ENCODE measurements at places on chromosomes 16 and 17.

DNA sequence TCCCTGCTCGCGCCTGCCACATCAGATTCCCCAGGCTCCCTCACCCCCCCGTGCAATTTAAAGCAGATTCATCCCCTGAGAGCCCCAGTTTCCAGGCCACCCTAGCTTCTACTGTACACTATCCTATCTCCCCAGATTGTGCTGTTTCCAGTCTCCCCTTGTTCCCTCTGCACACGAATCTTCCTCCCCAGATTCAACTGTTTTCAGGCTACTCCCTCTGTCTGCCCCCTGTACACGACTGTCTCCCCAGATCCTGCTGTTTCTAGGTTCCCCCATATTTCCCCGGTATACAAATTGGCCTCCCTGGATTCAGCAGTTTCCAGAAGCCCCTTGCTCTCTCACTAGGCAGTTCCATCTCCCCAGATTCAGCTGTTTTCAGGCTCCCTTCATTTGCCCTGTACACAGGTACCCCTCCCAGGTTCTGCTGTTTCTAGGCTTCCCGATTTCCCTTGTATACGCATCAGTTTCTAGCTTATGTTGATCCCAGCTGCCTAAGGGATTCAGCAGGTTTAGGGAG lies 22.9 kb downstream of the COPZ2 start:
- DNase-seq, result peak; percentile 41

GRCh38 chr17:17236295-17237025 lies 508 bp downstream of the FLCN start:
- DNase-seq, result peak; percentile 64

DNA sequence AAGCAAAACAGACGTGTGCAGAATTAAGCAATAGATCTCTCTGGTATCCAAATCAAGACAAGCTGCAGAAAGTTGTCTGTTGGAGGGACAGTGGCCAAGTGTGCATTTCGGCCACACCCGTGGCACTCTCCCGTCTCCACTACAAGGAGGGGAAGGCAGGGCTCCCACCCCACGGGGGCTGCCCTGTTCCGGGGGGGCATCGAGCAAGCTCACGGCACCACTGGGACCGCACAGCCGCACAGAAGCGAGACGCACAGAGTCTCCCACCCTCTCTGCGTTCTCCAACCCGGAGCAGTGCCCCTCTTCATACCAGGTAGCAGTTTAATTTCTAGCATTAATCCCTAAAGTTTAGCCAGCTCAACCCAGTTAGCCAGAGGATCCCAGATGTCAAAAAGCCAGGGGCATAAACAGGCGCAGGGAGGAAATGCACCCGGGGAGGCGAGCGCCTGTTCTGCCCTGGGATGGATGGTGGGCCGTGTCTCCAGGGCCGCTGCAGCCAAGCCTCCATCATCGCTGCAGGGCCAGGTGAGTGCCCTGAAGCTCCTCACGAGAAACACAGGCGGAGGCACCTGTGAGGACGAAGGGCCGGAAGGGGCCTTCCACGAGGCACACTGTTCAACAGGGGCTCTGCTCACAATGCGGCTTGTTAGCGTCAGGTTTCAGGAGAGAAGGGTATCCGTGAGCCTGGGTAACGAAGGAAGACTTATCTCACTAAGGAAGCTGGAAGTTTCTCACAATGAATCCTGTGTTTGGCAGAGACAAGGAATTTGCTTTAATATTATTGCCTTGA lies 42.1 kb upstream of the METRNL start:
- DNase-seq, result no peak

DNA sequence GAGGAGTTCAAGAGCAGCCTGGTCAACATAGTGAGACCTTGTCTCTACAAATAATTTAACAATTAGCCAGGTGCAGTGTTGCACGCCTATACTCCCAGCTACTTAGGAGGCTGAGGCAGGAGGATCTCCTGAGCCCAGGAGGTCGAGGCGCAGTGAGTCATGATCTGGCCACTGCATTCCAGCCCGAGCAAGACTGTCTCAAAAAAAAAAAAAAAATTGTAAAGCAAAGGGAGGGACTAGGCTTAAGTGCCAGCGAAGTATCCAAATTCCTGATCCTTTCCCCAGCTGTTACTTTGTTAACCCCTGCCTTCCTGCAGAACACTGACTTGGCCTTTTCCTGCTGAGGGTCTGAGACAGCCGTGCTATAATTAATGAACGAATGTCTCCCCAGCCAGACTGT lies 2.7 kb downstream of the GDPD3 start:
- no peak for DNase-seq

GRCh38 chr16:68762996-68763756 lies 26.1 kb downstream of the CDH1 start:
- no peak for DNase-seq

GRCh38 chr17:14580499-14580898 lies 279.6 kb downstream of the HS3ST3B1 start:
- no peak for DNase-seq

- no peak for DNase-seq
These were observed 57.7 kb upstream of the RBFOX3 start for GRCh38 chr17:79668344-79669250.

DNA sequence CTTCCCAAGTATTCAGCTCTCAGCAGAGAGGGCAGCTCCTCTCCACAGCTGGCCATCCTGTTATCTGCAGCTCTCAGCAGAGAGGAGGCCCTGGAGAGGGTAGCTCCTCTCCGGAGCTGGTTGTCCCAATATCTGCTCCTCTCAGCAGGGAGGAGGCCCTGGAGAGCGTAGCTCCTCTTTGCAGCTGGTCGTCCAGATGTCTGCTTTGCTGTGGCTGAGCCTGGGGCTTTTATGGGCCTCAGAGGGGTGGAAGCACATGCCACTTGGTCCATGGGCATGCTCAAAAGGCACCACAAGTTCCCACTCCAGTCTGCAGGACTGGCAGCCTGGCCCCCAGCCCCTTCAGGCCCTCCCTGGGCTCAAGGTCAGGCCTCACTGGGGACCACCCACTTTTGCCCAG lies 314.3 kb downstream of the KCNJ2 start:
- DNase-seq, result no peak

DNA sequence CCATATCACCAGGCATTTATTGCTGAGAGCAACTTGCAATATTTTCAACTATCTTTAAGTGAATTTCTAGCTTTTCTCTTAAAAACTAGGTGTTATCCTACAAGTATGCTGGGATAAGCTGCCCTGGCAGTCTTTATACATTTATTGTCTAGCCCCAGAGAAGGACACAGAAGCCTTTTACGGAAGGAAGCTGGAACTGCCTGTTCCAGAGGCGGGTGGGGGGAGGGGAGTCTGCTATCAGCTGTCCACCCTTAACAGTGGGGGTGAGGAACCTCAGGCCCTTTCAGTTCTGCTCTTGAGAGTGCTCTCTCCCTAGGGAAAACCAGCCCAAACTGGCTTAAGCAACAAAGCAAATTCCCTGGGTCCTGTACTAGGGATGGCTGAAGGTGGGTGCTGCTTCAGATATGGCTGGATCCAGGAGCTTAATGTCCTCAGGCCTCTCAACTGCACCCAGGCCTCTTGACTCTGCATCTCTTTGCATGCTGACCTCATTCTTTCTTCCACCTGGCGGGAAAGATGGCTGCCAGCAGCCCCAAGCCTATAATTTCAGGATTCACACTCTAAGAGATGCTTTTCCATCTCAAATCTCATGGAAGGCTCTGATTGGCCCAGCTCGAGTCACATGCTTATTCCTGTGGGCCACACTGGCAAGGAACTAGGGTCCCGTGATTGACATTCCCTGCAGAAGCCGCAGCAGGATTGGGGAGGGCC lies 16.6 kb downstream of the NAGPA start:
- DNase-seq, result no peak

- no peak for DNase-seq
These were observed 14.1 kb downstream of the DLG4 start for GRCh38 chr17:7205561-7205960.

DNA sequence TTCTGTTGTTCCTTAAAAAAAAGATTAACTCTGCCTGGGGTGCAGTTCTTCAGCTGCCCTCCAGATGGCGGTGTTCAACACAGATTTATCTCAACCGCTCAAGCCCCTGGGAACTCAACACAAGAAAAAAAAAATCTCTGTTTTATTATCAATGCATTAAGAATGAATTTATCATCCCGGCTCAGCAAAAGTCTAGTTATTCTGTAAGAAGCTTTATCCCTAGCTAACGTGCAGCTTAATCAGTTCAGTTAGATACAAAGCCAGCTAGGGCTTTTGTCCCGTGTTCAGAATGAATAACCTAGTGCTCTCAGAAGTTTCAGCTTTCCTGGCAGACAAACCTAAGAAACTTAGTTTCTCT lies 475.9 kb upstream of the CCL2 start:
- DNase-seq, result peak; percentile 78

DNA sequence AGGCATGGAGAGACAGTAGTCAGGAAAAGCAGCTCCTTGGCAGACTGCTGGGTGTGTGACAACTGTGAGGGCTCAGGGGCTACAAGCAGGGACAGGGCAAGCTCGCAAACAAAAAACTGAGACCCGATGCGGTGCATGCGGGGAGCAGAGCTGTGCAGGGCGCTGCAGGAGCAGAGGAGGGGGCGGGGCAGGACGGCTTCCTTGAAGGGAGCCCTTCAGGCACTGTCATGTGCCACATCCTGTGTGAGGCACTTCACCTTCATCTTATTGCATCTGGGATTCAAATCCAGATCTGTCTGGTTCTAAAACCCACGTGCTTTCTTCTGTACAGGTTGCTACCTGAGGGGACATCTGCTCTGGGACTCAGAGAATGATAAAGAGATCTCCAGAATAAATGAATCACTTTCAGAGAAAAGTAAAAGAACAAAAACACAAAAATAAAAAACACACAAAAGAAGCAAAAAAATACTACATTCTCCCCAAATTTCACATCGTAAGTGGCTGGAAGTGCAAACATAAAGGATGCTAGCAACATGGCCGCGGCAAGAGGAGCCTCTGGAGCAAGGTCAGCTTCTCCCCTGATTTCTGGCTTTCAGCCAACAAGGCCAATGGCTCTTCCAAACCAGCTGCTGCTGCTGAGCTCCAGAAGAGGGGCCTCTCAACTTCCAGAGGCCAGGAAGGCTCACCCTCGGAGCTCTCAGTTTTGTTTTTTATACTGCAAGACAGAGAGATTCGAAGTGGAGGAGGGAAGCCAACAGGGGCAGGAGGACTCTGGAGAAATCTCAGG lies 14.2 kb downstream of the LYRM9 start:
- DNase-seq, result no peak

- DNase-seq, result no peak
These were observed 357.5 kb downstream of the C16orf95 start for GRCh38 chr16:86959729-86960128.

DNA sequence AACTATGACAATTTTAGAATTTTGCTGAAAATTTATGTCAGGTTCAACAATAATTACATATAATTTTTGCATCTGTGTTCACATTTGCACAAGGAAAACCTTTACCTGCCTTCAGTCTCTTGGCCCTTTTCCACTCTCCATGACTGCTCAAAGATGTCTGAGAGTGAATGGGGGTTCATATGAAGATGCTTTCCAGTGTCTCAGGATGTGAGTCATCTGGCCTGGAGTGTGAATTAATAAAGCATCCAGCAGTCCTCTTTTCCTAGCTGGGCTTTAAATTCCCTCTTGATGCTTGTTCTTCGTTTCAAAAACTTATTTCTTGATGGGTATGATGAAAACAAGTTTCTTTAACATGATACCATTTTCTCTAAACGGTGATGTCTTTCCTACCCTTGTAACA lies 99.9 kb downstream of the CDK5R1 start:
- DNase-seq, result no peak

DNA sequence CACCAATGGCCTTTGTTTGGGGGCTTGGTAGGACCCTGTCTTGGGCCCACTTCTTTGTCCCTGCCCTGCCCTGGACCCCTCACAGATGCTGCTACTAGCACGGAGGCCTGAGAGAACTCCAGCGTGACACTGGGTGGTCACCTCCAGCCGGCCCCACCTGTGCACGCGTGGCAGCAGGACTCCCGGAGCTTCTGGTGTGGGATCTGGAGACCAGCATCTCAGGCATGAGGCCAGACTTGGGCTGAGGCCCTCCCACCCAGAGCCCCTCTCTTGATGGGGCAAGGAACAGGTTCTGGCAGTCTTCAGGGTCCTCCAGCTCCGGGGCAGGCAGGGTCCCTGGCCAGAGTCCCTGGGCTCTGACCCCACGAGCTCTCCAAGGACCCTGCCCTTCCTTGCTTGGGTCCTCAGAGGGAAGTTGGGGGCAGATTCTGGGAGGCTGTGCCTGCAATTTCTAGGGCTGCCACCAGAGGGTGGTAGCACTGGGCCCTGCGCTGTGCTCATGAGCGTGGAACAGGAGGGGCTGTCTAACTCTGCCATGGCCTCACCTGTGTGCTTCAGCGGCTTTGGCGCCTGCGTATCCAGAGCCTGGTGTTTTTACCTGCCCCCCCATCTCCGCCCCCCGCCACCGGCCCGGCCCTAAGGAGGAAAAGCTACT lies 3.1 kb upstream of the BAIAP3 start:
- DNase-seq, result no peak

DNA sequence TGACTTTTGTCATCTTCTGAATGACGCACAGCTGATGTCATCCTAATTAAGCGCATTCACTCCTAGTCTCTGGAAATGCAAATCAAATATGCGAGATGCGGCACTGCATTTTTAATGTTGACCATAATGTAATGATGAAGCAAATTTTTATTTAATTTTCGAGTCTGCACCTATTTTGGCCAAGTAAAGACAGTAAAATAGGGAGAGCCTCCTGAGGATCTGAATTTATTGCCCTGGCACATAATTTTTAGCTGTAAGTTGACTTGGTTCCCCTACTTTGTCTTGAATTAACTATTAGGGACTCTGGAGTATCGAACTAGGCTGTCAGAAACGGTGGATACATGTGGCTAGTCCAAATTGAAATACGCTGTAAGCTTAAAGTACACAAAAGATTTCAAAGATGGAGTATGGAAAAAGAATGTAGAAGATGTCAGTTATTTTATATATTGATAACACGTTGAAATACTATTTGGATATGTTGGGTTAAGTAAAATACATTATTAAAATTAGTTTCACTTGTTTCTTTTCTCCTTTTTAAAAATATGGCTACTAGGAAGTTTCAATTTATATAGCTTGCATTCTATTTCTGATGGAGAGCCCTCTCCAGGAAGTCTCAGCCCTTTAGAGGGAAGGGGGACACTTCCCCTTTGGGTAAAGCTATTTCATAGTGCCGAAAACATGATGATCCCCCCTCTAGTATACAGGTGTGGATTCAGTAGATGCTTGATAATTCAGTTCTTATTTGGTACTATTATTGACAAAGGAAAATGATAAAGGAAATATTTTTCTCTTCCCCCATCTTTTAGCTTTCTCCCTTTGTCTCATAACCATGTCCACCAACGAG lies 991 bp downstream of the KPNA2 start:
- DNase-seq, result no peak

DNA sequence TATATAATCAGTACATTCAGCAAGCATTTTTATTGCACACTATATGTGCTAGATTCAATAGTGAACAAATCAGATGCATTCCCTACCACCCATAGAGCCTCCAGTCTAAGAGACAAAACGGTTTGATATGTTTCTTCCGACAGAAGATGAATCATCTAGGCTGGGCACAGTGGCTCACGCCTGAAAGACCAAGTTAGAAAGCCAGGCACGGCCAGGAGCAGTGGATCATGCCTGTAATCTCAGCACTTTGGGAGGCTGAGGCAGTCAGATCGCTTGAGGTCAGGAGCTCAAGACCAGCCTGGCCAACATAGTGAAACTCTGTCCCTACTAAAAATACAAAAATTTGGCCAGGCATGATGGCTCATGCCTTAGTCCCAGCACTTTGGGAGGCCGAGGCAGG lies 18.3 kb upstream of the COPRS start:
- DNase-seq, result no peak

Measured in K562 (cell line).